HS-5 (cell line): ENCODE measurements at places on chromosomes 11 and 22.

- DNase-seq: peak; percentile 14
Observed at GRCh38 chr11:36622431-36623136, 24.5 kb upstream of the RAG2 start.

- peak; percentile 19 for DNase-seq
Observed at GRCh38 chr11:1694064-1694845, 2.7 kb upstream of the KRTAP5-6 start.

GRCh38 chr11:22832315-22833015 lies 2.9 kb upstream of the SVIP start:
- peak; percentile 23 for DNase-seq

DNA sequence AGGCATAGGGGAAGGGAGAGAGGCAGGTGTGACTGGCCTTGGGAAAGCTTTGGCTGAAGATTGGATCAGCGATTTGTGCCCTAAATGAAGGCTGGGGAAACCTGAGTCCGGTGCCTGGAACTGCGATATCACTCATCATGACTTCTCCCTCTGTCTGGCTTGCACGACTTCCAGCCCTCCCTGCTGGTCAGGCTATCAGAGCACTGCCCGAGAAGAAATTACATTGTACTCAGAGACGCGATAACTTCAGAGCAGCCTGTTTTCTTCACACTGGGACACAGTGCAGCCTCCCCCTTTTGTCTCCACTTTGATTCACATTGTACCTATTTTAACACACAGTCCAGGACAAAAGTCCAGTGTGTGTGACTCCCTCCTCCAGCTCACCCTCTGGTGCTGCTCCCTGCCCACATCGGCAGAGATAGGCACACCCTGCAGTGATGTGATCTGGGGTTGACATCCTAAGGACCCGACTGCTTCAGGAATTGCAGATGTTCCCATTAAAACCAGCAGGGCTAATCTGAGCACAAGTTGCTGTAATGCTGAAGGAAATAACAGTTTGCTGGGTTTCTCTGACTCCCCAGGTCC lies 62.1 kb upstream of the CADM1 start:
- DNase-seq: no peak

GRCh38 chr11:43124272-43124935 lies 187.4 kb upstream of the API5 start:
- DNase-seq: no peak

GRCh38 chr11:86120807-86121206 lies 51.9 kb upstream of the PICALM start:
- no peak for DNase-seq

DNA sequence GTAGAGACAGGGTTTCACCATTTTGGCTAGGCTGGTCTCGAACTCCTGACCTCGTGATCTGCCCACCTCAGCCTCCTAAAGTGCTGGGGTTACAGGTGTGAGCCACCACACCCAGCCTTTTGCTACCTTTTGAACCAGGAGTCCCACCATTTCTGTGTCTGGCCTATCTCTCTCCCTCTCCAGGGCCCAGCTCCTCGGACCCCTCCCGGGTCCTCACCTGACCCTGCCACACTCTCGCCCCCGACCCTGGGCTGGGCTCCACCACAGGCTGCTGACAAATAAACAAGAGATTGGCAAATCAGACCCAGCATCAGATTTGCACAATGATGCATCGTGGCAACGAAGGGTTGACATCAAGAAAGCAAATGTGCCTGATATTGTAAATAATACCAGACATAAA lies 8.8 kb downstream of the KRTAP5-5 start:
- DNase-seq: no peak

DNA sequence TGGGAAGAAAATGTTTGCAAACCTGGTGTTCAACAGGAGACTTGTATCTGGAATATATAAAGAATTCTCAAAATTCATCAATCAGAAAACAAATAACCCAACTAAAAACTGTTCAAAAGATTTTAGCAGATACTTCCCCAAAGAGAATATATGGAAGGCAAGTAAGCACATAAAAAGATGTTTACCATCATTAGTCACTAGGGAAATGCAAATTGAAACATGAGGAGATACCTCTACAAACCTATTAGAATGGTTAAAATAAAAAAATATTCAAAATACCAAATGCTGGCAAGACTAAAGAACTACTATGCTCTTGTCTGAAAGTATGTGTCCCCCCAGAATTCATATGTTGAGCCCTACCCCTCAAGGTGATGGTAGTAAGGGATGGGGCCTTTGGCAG lies 8.6 kb downstream of the EXPH5 start:
- no peak for DNase-seq

DNA sequence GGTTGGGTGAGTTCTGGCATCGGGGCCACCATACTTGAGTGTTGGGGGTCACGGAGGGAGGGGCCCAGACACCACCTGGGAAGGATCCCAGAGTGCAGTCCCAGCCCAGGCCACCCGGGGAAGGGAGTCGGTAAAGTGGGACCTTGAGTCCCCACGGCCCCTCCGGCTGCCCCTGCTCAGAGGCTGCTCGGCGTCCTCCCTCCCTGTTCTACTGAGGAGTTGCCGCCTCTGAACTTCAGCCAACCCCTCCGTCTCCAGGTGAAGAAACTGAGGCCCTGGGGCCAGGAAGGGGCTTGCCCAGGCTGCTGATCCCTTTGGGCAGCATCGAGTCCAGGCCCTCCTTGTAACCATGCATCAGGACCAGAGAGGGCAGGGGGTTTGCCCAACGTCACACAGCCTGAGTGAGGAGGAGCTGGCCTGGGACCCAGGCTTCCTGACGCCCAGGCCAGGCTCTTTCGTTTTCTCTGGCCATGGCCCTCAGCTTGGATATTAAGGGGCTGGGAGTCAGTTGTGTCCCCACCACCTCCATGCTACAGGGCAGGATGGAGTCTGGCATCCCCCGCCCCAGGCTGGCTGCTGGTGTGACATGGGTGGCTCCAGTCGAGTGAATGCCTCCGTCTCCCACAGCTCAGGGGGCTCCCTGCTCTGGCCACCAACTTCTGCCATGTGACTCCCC lies 1.3 kb downstream of the PARVG start:
- DNase-seq: no peak

- no peak for DNase-seq
Observed at GRCh38 chr22:42958937-42959336, 56.0 kb downstream of the PACSIN2 start.

DNA sequence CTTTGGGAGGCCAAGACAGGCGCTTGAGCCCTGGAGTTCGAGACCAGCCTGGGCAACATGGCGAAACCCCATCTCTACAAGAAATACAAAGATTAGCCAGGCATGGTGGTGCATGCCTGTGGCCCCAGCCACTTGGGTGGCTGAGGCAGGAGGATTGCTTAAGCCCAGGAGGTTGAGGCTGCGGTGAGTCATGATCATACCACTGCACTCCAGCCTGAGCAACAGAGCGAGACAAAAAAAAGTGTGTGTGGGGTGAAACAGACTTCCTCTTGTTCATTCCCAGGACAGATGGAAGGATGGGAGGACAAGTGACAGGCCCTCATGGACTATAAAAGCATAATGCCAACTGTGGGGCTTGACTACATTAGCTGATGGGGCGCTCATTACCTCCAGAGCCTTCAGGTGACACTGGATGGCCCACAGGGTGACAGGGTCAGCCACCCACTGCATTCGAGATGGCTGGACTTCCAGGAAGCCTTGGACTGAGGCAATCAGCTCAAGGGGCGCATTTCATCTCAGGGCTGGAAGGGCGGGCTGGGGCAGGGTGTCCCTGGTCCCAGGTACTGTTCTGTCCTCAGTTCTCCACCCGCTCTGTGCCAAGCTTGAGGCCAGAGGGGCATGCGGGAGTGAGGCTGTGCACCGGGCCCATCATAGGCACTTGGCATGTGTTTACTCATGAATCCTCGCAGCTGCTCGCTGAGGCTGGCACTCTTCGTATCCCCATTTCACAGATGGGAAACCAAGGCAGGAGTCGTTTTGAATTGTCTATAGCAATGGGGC lies 12.5 kb downstream of the NPTXR start:
- peak; percentile 14 for DNase-seq

- no peak for DNase-seq
Observed at GRCh38 chr11:122777343-122777742, 61.0 kb upstream of the CRTAM start.

DNA sequence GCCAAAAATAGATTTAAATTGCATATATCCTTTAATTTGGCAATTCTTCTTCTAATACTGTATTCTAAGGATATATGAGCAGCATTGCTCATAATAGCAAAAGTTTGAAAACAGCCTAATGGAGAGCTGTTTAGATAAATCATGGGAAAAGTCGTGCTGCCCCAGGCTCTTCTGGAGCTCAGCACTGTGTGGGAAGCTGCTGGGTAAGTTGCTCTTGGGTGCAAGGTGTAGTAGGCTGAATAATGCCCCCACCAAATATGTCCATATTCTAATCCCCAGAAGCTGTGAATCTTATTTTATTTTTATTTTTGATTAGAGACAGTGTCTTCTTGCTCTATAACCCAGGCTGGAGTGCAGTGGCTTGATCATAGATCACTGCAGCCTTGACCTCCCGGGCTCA lies 34.9 kb upstream of the WEE1 start:
- no peak for DNase-seq

GRCh38 chr22:37844904-37845329 lies 783 bp upstream of the ANKRD54 start:
- no peak for DNase-seq

DNA sequence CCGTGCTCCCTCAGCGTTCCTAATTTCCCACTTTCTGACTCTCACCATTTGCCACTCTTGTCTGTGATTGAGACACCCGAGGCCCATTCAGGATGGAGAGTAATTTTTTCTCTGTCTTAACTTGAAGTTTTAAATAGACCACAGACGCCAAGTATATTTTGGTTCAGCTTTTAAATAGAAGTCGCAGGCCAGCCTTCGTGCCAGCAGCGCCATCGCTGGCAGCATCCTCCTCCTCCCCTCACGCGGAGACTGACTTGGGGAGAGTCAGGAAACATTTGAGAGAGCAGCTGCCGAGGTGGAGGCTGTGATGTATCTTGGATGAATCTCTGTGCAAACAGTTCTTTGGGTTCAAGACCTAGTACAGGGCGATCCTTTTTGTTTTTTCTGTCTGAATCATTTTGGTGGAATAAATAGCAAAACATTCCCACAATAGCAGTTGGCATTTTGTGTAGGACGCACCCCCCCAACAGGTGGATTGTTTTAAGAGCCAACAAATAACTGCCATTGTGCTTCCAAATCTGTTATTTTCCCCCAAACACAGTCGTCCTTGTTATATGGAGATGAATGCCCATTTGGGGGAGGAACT lies 889 bp upstream of the DMC1 start:
- no peak for DNase-seq

DNA sequence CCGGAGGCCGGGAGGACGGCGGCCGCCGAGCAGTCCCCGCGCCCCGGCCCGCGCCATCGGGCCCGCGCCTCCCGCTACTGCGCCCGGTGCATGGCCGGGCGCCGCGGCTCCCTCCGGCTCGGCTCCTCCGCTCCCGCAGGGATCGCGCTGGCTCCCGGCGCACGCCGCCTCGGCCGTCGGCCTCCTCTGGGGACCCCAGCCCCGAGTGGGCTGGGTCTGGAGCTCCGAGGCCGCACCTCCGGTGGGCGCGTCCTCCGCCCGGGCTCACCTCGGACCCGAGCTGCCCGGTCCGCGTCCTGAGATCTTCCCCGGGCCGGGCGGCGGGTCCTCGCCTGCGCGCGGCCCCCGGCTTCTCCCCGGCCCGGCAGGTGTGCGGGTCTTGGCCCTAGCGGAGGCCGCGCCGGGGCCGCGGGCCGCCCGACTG lies 251 bp downstream of the SHISA8 start:
- no peak for DNase-seq

GRCh38 chr11:4127357-4127756 lies 32.8 kb downstream of the RRM1 start:
- no peak for DNase-seq

GRCh38 chr11:123122852-123123251 lies 60.9 kb upstream of the HSPA8 start:
- DNase-seq: no peak

- no peak for DNase-seq
Observed at GRCh38 chr11:120835601-120836228, 188.2 kb upstream of the TBCEL start.

DNA sequence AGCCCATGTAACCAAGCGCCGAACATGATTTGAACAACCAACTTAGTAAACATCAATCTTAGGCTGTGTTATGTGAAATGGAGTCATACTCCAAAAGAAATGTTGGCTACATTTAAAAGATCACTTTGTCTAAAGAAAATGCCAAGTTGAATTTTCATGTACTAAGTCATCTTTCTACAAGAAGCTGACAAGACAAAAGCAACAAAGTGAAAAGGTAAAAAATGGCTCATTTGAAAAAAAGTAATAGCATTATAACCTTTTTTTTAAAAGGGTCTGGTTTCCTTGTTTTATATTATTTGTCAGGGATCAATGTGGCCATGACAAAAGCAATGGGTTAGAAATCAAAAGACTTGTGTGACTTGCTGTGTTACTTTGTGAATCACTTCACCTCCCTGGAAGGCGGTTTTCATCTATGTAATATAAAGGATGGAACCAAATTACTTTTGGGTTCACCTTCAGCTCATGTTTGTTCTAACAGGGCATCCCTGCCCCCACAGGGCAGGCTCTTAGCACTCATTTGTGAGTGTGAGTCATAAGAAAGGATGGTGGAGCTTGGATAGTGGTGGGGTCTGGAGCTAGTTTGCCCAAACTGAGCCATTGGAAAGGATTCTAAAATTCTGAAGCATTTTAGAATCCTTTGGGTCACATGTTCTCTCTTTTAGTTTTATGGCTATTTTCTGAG lies 131.9 kb upstream of the MTMR2 start:
- peak; percentile 58 for DNase-seq

GRCh38 chr22:28408709-28409108 lies 270.9 kb downstream of the TTC28 start:
- DNase-seq: no peak

GRCh38 chr22:29306835-29307595 lies 565 bp downstream of the GAS2L1 start:
- no peak for DNase-seq

- DNase-seq: no peak
Observed at GRCh38 chr22:17990942-17991341, 33.4 kb downstream of the MICAL3 start.

DNA sequence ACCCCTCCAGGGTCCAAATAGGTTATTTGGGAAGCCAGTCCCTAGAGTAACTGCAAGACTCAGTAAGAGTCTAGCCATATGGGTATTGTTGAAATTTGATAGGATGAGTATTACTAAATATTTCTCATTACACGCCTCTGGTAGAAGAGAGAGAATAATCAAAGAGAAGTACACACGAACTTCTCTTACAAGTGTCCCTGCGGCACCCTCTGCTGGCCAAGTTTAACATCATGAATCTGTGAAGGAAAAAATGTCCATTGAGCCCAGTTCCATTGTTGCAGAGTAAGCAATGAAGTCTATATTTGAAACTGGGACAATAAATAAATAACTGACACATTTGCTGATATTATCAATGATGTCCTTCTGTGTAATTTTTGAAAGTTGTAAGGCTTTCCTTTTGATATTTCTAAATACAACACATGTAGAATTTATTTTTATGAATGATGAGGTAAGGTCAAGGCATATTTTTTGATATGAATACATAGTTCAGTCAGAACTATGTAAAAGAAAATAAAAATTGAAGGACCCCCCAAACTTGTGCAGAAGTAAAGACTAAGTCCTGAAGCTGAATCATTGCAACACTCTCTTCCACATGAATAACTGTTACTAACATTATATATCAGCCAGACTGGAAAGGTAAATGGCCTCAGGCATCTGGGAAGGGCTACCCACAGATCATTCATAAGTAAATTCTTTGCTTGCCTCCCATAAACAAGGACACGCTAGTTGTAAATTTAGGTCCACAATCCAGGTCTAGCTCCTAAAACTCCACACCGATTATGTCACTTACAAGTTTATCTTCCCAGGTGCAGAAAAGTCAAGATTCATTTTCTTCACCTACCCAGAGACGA lies 10.0 kb downstream of the OR51L1 start:
- peak; percentile 24 for DNase-seq
